ENCODE measurements at places on chromosomes 7 and 10.
A peak's percentile ranks its signal among the peaks of the same experiment; 100 is the strongest.

DNA sequence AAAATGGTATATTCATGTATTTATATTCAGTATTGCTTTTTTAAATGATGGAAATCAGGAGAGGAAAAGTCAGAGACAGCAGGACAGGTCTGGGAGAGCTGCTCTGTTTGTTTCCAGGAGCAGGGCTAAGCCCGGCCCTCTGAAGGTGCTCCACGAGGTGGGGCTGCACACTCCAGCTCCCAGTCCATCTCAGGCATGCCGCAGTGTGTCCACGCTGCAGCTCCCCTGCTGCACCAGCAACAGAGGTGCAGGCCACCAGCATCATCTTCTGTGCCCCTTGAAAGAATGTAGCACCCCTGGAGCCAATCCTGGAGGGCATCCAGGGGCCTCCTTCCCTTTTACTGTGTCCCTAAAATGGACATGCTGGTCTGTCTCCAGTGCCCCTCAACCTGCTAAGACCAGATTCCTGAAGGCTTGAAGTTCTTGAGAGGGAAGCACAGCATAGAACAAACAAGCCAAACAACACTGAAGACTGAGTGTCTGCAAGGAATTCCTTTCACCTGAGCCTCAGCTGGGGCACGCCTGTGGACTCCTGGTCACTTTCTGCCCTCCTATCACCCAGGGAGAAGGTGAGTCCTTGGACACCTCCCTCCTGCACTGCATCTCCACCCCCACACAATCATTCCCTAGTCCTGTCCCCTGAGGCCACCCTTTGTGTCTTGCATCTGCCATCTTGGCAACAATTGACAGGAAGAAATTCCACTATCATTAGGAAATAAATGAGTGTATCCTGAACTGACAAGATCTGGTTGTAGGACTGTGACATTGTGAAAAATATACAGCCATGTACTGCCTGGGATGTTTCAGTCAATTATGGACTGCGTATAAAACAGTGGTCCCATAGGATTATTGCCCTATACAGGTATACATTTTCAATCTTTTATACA is 100.5 kb downstream of the CXCL12 start:
- no peak for DNase-seq

- DNase-seq = no peak
Measured at GRCh38 chr10:29957907-29958331, 101.5 kb downstream of the JCAD start.

DNA sequence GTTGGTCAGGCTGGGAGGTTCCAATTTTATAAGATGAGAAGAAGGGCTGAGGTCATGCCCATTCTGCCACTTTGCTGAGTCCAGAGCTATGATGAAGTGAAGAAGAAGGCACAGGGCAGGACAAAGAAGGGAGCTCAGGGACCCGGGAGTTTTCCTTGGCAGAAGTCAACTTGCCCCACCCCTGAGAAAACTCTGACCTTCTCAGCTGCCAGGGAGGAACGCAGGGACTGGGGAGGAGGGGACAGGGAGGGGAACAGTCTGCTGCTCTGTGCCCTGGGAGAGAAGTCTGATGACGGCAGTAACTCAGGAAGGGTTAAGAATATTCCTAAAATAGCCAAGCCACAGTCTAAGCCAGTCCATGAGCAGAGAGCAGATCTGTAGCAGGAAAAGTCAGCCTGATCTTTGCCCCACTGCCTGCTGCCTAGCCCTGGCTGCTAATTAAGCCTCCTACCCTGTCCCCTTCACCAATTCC is 11.7 kb downstream of the ADIRF start:
- no peak for DNase-seq

GRCh38 chr7:110484356-110484755 is 606.6 kb upstream of the LRRN3 start:
- DNase-seq = no peak

DNA sequence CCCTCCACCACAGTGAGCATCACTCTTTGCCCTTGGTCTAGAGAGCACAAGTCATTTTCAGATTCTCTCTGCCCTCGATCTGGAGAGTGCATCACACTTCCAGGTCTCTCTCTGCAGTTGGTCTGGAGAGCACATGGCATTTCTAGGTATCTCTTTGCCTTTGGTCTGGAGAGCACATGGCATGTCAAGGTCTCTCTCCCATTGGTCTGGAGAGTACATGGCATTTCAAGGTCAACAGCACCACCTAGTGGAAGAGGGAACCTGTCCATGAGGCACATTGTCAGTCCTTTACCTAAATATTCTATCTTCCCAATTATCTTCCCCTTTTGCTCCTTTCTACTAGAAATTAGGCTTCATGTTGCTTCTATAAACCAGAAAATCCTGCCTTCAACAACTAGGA is 1139.4 kb downstream of the XPNPEP1 start:
- DNase-seq = no peak

DNA sequence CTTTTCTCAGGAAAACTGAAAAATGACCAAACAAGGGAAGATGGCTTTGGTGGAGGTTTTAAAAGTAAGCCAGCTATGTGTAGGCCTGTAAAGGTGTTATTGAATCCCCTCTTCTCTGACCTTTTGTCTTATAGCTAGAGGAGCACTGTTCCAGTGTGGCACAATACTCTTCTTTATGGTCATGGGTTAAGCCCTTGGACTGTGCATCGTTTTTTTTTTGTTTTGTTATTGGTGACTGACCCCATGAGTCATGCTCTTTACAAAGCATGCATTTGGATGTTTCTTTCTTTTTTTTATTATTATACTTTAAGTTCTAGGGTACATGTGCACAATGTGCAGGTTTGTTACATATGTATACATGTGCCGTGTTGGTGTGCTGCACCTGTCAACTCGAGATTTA is 19.6 kb upstream of the FAM25A start:
- DNase-seq = no peak

DNA sequence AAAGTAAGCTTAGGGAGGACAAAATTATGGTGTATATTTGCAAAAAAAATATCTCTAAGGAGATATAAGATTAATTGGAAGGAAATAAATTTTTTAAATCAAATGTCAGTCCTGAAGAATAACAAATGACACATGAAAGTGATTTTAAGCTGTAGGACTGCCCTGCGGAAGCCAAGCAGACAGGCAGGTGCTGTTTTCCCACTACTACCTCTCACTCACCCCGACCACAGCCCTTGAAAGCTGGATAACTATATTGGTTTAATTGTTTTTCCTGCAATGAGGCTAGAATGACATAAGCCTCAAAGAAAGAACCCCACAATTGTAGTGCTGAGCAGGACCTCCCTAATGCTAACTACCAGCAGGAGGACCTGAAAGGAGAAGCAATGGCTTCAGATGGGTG is 68.6 kb upstream of the VIPR2 start:
- no peak for DNase-seq

DNA sequence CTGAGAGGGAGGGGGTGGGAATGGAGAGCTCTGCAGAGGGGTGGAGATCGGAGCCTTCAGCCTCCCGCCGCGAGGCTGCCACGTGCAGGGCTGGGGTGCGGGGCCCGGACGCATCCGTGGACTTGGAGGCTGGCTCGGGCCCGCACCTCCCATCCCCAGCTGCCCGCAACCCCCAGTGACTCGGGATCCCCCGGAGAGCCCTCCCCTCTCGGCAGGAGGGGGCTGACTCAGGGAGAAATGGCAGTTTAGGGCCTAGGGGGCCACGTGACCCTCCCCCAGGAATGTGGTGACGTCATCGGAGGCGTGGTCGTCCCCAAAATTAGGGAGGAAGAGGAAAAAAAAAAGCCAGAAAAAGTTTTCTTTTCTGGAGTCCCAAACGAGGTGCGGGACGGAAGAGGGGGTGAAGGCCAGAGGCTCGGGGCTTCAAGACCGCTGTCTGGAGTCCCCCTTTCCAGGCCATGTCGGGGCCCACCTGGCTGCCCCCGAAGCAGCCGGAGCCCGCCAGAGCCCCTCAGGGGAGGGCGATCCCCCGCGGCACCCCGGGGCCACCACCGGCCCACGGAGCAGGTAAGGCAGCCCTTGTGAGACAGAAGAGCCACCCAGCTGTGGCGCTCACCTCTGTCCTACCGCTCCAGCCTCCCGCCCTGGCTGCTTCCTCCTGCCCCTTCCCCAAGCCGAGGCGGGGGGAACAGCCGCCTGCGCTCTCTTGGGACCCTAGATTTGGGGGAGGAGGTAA is at the start of gene TRIP6:
TRIP6 (plus strand) TSS at position 348 of the 736 bp plus-strand sequence; CDS start at position 459, 111 bp downstream.
- peak; percentile 65 for DNase-seq

DNA sequence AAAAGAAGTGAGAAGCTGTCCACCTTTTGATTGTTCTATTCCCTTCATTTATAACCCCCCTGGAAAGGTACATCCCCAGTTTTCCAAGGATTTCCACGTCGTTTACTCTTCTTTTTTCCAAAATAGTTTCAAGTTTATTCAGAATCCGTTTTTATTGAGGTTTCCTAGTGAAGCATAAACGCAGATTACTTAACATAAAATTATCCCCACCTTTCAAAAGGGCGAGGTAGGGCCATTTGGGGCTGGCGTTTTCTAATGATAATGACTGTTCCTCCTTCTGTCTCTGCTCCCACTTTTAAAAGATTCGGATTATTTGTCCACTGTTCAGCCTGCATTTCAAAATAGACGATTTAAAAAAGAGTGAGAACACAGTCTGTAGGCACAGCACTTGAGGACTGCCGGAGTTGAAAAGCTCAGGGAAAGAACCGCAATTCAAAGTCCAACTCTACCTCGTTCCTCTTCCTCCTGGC is 165.2 kb upstream of the PPP1R3A start:
- DNase-seq = no peak

GRCh38 chr7:101673951-101674350 is 44.9 kb upstream of the MYL10 start:
- no peak for DNase-seq

- DNase-seq = no peak
Measured at GRCh38 chr7:140059273-140060242, 3.2 kb downstream of the PARP12 start.
